ENCODE measurements at places on chromosomes 6 and 20.

GRCh38 chr6:111734068-111735061 lies 128.7 kb upstream of the TRAF3IP2 start:
- no peak for DNase-seq

GRCh38 chr6:109693111-109693510 lies 2.0 kb downstream of the FIG4 start:
- DNase-seq = no peak

DNA sequence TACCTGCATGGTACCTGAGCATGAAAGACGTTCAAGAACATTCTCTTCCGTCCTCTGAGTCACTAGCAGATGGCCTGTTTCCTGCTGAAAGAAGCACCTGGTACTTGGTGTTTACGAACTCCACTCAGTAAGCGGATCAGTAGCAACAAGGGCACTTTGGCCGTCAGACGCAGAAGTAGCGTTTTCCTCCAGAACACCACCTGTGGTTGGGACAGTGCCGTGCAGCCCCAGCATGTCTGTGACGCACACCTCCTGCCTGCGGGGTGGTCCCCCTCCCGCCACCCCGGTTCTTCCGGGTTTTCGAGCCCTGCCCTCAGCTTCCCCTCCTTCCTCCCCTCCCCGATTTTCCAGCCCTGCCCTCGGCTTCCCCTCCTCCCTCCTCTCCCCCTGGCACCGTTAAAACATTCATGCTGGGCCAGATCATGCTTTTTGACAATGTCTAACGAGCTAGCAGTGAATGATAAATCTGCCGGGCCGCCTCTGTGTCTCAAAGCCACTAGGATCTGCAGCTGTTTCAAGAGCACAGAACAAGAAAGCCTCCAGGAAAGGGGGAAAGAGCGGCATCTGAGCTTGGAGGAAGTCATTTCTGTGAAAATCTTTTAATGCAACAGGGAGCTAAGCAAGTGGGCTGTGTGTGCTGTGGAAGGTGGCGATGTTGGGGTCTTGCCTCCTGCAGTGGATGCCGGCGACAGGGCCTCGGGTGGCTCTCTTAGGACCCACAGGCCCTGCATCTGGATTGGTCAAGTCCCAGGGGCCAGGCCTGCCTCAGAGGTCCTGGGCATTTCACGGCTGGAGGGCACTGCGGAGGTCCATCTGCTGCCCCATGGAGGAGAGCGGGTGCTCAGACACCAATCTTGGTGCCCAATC lies 207.9 kb downstream of the ERMARD start:
- DNase-seq = peak; percentile 18

DNA sequence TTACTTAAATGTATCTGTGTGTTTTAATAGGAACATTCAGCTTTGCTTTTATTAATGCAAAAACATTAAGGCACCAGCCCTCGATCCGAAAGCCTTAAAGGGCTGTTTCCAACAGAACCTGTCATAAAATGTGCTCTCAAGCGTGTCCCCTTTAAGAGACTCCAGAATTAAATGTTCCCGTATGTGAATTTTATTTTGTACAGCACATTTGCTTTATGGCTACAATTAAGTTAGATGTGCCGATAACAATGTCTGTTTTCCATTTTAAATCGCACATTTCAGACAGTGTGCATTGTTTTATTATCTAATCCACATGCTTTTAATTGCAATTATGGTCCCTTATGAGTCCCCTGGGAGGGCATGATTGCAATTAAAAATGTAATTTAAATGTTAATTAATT lies 198.9 kb downstream of the TSHZ2 start:
- DNase-seq = no peak

GRCh38 chr6:156160007-156160794 lies 617.0 kb upstream of the ARID1B start:
- no peak for DNase-seq

DNA sequence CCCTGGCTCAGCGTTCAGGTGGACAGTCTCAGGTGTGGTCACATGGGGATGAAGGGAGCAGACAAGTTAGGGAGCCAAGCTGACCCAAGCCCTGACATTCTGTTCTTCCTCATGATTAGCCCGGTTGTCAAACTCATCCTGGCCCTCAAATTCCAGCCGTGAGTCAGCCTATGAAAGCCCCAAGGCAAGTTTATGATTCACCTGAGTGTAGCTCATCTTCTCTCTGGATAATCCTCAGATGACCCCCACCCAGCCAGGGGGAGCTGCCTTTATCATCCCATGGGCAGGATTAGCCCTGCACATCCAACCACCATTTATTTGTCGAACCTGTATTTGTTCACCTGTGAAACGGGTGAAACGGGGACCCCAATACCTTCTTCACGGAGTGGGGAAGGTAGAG lies 161.9 kb downstream of the DHX35 start:
- no peak for DNase-seq

DNA sequence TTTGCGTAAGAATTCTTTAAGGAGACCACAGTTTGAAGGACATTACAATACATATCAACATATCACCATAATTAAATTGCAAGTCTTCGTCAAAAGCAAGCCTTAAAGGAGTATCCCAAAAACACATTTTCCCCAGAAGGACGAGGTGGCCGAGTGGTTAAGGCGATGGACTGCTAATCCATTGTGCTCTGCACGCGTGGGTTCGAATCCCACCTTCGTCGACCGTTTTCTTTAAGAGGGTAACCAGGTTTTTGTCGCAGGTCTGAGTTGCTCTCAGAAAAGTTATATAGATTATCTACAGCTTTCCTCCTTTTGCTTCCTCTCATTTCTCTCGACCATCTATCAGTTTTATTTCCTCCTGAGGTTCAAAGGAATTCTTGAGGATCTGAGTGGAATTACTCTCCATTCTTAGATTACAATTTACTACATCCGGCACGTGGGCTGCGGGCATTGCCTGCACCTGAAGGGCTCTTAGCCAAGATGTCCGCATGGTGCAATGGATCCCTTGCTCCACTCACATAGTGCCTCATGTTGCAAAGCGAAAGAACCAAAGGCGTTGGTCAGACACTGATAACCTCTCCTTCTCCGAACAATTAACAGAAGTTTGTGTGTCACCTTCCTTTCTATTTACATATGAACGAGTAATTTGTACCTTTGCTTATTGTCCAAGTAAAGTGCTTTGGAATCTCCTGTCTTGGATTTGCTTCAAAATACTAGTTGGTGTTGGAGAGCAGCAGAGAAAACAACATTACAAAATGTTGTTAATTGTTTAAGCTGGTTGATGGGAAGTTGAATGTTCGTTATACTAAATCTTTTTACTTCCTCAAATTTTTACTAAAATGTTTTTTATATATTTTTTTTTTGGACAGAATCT lies 14.0 kb downstream of the POM121L2 start:
- DNase-seq = no peak

GRCh38 chr6:125981571-125982185 lies 4.7 kb upstream of the TRMT11 start:
- no peak for DNase-seq

DNA sequence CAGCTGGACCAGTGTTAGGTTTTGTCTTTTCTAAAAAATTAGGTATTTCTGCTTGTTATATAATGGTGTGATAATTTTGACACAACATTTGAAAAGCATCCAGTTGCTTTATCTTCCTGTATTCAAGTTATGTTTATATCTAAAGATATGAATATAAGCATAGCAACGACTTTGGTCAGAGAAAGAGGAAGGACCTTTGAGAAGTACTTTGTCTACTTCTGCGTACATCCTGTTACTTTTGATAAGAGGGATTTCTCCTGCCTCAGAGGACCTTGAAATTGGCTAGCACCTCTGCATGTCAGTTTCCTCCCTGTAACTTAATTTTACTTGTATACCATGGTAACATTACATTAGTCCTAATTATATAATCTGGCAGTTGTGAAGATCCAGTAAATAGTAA lies 24.8 kb downstream of the PHF20 start:
- DNase-seq = no peak
